ENCODE measurements at places on chromosomes 12 and 14.

GRCh38 chr12:124751654-124752355, 111.9 kb downstream of the SCARB1 start:
- DNase-seq: no peak

GRCh38 chr14:60735416-60735815, 855 bp downstream of the MNAT1 start:
- no peak for DNase-seq

- no peak for DNase-seq
Measured at GRCh38 chr12:62766496-62766895, 168.5 kb downstream of the PPM1H start.

GRCh38 chr14:50389668-50390441, 6.8 kb downstream of the CDKL1 start:
- DNase-seq: no peak

GRCh38 chr12:9342614-9343353, 134.6 kb upstream of the PZP start:
- DNase-seq: no peak

GRCh38 chr12:47901063-47901717, 3.6 kb downstream of the VDR start:
- no peak for DNase-seq

GRCh38 chr12:32284561-32284960, 114.8 kb upstream of the FGD4 start:
- DNase-seq: no peak

DNA sequence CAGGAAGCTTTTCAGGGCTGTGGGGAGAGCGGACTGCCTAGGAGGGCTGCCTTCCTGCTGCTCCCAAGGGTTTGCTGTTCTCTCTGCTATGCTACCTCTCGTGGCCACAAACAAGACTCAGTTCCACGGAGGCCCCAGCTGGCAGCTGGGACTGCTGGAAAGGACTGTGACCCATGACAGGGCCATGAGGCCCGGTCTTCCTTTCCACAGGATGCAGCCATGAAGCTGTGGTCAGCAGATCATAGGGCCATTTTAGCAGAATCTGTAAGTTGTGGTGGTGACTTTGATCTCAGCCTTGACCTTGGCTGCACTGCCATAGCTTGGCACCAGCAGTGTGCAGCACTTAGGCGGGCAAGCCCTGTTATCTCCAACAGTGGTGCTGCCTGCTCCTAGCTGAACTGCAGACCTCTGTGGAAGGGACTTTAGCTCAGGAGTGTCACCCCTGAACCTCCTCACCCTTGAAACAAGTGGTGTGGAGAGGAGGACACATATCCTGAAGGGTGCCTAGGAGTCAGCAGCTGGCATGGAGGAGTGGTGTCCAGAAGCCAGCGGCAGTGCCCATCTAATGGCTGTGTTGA, 12.3 kb downstream of the KRT80 start:
- DNase-seq: no peak

- no peak for DNase-seq
Measured at GRCh38 chr14:76772300-76773187, 11.3 kb downstream of the VASH1 start.

DNA sequence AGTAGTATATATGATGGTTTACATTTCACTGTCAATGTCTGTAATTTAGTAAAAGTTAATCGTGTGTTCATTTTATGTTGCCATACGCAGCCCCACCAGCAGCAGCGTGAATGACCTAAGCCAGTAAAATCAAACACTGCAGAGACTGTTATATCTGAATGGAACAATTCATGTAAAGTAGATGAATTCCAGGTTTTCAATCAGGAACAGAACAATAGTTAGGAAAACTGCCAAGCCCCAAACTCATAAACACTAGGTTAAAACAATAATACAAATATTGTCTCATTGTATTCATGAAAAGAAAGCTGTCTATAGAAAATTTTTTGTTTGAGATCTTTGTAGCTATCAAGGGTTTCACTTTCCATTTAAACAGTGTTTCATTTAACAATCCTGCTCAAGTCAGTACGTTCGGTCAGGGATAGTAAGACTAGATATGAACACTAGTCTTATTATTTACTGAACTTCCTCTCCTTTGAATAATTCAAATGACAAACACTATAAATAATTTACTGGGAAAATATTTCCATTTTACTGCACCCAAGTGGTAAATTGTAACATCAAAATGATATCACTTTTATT, 256.8 kb upstream of the FLRT2 start:
- DNase-seq: peak; percentile 39

DNA sequence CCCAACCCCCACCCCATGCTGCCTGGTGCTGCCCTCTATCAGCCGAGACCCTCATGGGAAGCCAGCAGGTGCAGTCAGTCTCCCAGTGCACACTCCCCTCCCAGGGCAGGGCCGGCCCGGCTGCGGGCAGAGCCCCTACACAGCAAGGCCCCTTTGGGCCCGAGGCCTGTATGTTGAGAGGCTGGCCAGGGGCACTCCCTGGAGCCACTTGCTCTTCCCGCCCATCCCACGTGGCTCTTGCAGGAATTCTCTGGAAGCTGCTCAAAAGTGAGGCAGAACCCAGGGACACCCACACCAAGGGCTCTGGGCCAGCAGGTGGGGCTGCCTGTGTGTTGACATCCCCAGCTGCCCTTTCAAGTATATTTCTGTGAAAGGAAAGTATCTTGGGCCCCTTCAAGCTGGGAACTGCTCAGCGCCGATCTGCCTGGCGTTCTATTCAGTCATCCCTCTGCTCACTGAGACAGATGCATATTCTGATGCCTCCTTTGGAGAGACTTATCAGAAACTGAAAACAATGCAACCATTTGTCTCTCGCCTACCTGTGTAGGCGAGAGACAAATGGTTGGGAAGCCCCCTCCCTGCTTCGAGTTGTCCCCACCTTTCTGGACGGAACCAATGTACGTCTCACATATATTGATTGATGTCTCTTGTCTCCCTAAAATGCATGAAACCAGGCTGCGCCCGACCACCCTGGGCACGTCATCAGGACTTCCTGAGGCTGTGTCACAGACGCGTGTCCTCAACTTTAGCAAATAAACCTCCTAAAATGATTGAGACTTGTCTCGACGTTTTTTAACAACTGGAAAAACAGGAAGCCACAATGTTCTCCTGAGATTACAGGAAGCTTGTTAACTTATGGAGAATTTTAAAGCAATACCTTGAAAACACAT, 6.0 kb downstream of the GPR132 start:
- DNase-seq: no peak

GRCh38 chr14:100606687-100607610, 19.7 kb upstream of the BEGAIN start:
- no peak for DNase-seq

GRCh38 chr12:110245369-110245772, 35.7 kb upstream of the ATP2A2 start:
- DNase-seq: no peak

DNA sequence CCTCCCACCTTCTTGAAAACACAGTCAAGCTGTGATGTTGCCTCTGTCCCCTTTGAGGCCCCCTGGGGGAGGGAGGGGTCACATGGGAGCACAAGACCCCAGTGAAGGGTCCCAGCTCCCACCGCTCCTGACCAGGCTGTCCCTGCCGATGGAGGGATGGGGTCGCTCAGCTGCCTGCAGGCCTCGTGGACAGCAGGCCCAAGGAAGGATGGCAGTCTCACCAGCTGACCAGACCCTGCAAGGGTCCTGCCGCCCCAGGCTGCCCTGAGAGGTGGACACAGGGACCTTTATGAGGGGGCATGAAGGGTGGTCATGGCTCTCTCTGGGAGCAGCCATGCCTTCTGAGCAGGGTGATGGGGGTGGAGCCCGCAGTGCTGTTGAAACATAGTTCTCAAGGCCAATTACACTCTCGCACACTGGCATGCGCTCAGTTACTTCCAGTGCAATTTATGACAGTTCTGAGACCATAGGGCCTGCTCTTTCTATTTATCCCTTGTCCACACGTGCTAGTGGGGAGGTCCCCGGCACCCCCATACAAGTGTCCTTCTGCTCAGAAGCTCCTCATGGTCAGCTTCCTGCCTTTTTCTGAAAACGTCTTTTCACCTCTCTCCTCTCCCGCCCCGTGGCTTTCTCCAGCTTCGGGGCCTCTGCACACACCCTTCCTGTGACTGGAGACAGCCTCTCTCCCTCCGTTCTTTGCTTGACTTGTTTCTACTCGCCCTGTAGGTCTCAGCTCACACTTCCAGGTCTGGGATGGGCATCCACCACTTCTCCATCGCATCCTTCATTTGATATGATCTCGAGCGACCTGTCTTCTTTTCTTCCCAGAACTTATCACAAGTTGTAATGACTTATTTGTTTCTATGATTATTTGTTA, 313.1 kb downstream of the ADGRD1 start:
- DNase-seq: no peak

- no peak for DNase-seq
Measured at GRCh38 chr12:5910790-5911548, 34.1 kb downstream of the ANO2 start.

DNA sequence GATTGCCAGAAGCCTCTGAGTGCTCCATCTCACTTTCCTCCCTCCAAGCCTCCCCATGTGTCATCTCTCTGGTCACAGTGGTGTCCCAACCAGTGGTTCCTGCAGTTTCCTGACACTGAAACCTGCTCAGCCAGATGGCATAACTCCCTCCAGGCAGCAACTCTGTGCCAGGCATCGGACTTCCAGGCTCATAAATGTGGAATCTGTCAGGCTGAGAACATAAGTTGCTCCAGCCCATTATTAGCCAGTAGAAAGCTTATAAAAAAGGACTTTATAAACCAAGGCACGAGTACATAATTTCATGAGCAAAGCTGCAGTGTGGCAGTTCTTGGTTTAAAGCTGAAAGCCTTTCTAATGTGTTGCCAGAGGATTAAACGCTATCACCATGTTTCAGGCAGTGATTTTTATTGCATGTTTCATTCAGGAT, 194.3 kb downstream of the DACT1 start:
- DNase-seq: no peak

DNA sequence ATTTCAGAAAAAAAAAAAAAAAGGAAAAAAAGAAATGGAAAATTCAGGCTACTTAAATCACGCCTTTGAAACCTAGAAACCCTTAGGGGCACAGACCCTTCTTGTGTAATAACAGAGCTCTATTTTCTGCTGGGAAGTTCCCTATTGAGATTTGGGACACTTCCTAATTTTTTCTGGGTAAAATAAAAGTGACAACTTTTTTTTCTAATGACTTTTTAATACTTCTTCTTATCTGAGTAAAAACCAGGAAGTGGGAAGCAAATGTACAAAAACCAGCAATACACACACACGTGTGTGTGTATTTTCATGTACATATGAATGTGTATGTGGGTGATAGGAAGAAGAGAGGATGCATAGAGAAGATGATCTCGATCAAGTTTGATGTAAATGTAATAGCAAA, 35.8 kb downstream of the ETV6 start:
- no peak for DNase-seq

DNA sequence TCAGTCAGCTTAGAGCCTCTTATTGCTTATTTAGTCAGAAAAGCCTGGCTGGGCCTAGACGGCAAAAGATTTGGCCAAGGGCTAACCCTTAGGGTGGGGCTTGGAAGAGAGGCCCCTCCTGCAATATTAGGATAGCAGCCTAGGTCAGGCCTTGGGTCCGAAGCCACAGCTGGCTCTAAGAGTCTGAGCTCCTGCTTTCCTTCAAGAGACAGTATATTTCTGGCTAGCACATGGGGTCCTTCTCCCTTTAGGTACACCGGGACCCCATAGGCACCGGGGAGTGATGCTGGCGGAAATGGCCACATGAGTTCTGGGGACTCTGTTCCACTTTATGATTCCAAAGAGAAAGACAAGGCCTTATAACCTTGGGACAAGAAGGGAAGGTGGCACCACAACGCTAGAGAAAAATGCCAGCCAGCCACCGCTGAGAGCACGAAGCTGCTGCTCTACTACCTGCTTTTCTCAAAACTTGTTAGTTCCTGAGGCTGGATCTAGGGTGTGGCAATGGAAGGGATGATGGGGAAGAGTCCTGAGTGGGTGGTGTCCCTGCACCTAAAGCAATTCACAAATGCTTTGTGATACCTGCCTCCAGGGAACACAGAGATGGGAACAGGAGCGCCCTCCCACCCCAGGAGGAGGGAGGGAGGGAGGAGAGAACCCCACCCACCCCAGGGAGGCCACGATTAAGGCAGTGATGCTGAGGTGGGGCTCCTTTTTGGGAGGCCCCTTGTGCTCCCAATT, 3.1 kb upstream of the AVIL start:
- DNase-seq: no peak

GRCh38 chr12:69442894-69443293, 27.3 kb upstream of the FRS2 start:
- no peak for DNase-seq

DNA sequence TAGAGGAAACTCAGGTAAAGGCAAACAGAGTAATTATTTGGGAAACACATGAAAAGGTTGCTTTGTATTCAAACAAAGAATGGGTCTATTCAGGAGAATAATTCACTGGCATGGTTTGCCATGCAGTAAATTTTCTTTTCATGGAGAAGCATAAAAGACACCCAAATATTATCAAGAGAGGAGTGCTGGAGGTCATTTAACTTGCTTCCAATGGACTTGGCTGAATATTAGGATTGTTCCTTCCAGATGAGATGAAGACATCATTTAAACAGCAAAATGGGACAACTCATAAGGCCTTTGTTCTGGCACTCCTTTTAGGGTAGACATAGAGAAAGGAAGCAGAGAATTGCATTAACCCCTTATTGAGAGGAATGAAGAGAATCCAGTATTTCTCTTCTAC, 38.7 kb downstream of the WIF1 start:
- no peak for DNase-seq

DNA sequence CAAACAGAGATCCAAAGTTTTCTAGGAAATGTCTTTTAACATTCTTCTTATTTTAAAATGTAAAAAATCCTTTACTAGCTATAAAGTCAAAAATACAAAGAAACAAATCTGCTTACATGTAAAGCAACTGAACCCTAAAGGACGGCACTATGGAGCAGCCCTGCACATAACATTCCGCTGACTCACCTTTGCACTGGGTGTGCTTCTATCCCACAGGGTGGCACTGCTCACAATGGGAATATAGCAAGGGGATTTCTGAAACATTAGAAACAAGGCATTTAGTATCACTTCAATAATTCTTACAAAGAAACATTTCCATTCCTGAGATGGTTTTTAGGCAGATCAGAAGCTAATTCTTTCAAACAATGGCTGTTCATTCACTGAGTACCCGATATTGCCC, 94.3 kb downstream of the C12orf42 start:
- DNase-seq: no peak

DNA sequence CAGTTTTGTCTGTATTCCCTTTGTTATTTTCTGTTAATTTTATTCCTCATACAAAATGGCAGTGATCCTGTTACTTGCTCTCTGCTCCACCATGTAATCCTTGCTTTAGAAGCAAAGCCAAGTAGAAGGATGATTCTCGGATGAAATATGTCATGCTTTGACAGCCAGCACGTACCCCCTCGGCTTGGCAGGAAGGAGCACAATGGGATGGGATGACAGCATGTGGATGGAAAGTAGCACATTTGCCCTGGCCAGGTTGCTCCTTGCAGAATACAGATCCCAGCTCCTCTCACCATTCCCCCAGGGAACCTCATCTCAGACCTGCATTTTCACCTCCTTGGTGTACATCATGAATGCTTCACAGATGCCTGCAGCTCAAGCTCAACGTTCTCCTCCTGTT, 35.1 kb upstream of the ATF1 start:
- no peak for DNase-seq

DNA sequence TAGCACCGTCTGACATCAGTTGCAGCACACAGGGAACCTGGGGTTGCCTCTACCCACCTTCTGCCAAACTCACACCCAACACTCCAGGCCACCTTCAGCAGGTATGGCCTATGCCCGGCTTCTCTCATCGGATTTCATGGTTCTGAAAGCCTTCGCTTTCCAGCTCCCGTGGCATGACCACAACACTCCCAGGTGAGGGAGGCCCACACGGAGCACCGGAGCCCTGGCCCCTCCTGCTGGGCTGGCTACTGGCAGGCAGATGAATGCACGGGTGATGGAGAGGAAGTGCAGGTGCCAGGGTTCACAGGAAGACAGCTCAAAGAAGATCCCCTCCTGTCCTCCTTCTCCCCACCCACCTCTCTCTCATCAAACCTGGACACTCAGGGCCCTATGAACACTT, 37.2 kb downstream of the CACNA2D4 start:
- DNase-seq: no peak
